Right kidney (tissue), 9 donors: ENCODE measurements at places on chromosomes 2 and 18.

- DNase-seq = no peak
Measured at GRCh38 chr2:26462511-26463243, 15.2 kb downstream of the OTOF start.

- no peak for DNase-seq
Measured at GRCh38 chr18:22552899-22553460, 135.3 kb upstream of the CTAGE1 start.

GRCh38 chr2:100040906-100041305, 101.5 kb downstream of the AFF3 start:
- DNase-seq = no peak

DNA sequence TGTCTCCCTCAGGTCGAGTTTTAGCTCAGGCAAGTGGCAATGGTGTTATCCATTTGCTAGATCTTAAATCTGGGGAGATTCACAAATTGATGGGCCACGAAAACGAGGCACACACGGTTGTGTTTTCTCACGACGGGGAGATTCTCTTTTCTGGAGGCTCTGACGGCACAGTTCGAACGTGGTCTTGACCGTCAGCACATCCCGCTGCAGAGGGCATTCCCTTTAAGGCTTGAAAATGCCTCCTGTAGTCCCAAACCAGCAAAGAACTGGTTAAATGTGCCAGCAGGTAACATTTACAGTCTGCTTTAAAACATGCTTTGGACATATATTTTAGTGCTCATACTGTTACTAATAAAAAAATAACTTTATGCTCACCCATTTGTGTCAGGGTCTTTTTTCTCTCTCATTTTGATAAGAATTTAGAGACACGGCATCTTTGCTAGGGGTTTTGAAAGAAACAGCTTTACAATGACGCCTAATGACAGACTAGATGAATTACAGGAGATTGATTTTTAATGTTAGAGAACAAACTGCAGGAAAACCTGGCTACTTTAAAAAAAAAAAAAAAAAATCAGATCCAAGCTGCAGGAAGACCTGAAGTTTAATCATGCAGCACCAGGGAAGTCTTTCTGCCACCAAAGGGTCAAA, 602 bp upstream of the VWC2L start:
- DNase-seq = no peak

- no peak for DNase-seq
Measured at GRCh38 chr2:206562375-206562774, 79.9 kb upstream of the FAM237A start.

DNA sequence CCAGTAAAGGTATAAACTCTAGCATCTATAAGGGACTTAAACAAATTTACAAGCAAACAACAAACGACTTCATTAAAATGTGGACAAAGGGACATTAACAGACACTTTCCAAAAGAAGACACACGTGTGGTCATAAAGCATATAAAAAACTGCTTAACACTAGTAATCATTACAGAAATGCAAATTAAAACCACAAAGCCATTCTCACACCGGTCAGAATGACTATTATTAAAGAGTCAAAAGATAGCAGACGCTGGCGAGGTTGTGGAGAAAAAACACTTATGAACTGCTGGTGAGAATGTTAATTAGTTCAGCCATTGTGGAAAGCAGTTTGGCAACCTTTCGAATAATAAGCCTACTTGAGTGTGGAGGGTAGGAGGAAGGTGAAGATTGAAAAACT, 217.1 kb upstream of the DLGAP1 start:
- no peak for DNase-seq

DNA sequence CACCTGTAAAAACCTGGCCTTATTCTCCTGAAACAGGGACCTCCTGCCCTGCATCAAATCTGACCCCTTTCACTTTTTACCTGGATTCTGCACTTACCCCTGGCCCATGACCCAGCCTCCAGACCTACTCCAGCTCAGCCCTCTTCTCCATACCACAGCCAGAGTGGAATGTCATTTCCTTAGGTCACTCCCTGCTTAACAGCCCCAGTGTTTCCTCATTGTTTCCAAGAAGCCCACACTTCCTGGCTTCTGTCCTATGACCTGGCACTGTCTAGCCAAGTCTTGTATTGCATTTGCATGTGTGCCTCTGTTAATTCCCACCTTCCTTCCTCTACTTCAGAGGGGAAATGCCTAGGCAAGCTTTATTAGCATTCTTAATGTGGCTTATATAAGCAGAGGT, 51.4 kb upstream of the TRIB2 start:
- no peak for DNase-seq

DNA sequence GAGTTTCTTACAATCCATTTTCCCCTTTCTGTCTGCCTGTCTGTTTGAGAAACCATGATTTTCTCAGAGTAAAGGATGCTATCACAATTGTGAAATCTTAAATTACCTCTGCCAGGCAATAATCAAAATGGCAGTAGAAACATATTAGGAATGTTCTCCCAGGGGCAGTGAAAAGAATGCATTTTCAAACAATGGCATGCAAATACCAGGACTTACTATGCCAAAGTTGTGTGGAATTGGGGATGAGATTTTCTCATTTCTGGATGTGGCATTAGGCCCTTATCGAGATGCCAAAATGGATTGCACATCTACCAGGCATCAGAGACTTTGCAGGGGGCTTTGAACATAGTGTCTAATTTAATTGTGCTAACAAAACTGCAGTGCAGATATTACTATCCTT, 821.4 kb downstream of the RNF144A start:
- DNase-seq = no peak

DNA sequence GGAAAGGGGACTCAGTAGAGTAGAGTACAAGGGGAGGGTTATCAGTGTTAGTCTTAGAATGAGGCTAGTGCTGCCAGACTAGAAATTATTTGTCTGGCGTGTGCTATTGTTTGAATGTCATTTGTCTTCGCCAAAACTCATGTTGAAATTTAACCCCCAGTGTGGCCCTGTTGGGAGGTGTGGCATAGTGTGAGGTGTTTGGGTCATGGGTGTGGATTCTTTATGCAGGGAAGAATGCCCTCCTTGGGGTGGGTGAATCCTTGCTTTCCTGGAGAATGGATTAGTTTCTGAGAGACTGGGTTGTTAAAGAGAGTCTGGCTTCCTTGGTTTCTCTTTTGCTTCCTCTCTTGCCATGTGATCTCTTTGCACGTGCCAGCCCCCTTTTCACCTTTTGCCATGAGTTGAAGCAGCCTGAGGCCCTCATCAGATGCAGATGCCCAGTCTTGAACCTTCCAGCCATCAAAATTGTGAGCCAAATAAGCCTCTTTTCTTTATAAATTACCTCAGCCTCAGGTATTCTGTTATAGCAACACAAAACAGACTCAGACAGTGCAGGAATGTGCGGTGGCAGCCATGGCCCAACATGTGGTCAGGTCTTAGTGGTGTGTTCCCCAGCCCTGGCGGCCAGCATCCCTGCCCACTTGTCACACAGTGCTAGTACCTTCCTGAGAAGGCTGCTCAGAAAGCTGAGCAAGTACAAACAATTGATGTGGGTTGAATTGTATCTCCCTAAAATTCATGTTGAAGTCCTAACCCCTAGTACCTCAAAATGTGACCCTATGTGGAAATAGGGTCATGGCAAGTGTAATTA, 48.4 kb upstream of the NAB1 start:
- no peak for DNase-seq

DNA sequence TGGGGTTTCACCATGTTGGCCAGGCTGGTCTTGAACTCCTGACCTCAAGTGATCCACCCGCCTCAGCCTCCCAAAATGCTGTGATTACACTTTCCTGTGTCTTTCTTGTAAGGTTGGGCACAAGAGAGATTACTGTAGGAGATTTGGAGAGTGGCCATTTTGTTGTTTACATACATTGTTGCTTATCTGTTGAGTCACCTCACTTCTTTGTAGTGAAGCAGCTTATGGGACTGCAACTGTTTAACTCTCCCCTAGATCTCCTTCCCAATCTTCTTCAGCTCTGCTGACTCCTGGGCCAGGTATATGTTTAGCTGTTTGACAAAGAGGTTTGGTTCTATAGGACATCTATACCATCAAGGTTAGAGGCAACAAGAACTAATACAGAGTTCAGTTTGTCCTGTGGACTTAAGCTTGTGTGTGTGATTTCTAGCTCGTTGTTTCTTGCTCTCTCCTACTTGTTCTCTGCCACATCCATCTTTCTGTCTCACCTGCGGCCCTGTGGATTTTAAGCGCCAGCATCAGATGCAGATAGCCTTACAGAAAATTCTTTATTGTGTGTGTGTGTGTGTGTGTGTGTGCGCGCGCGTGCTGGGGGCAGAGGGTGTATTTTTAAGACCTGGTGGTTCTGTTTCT, 95.4 kb downstream of the HAUS1 start:
- DNase-seq = no peak
